ENCODE measurements at places on chromosomes 6 and 20. TPM values are rescaled to one million over a fixed set of nuclear protein-coding genes. Genes with fewer than 3 reads are reported as not detected.

The SLC22A2 gene
- total RNA-seq: not detected

The PROKR2 gene
- not detected for total RNA-seq

The EPPIN gene
- not detected for total RNA-seq

GRCh38 chr6:13397359-13398068 is 69.2 kb upstream of the TBC1D7 start:
- no peak for DNase-seq

DNA sequence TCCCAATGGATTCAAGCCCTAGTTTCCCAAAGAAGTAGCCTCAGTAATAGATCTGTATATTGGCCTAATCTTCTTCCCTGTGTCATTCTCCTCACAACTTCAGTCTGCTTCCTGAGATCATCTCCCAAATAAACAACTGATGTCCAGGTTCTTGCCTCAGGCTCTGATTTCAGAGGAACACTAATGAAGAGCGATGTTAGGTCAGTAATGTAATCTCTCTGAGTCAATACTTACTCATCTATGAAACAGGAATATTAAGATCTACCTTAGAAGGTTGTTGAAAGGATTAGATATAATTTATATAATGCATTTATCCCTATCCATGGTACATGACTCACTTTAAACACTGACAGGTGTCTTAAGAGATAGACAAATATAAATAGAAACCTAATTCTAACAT is 246.0 kb upstream of the FLRT3 start:
- no peak for DNase-seq

DNA sequence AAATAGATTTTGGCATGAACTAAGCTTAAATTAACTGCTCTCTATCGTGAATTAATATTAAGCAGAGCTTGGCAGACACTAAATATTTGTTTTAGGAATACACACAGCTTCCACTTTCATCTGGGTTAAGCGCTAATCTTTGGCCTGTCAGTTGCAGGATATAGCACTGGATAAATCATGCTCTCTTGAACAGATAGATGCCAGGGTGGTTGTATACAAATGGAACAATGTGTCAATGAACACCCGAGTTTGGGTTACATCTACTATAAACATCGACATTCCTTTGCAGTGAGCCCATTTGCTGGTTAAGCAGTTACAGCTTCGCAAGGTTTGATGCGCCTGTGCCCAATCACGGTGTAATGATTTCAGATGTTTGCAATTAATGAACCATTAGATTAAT is 338.2 kb upstream of the ZFP64 start:
- peak; percentile 60 for DNase-seq

- DNase-seq: no peak
Measured at GRCh38 chr6:30778001-30778635, 33.8 kb upstream of the IER3 start.

GRCh38 chr6:143397227-143398222 is 53.0 kb downstream of the ADAT2 start:
- peak; percentile 97 for DNase-seq

DNA sequence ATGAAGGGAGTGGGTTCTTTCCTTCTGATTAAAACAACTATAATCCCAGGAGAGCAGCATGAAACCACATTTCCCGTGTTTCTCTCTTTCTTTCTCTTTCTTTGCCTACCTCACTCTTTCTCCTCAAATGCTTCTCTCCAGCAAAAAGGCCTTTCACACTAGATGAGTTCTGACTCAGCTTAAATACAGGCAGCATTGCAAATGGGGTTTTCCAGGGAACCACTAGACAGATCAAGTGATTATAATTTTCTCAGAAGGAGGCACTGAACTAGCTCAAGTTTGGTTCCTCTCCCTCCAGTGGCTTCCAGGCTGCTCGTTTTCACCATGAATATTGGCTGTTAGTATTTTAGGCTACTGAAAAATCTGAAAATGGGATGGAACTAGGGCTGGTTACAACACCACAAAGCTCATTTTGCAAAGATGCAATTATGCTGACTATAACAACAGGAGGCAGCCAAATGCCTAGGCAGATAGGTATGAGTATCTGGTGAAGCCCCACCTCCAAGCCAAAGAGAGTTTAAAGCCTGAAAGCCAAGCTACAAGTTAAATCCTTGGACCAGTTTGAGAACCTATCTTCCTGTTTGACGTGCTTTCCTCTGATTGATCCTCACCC is 260.0 kb downstream of the MMUT start:
- peak; percentile 4 for DNase-seq

GRCh38 chr6:132693478-132693877 is 20.4 kb downstream of the VNN1 start:
- DNase-seq: no peak

DNA sequence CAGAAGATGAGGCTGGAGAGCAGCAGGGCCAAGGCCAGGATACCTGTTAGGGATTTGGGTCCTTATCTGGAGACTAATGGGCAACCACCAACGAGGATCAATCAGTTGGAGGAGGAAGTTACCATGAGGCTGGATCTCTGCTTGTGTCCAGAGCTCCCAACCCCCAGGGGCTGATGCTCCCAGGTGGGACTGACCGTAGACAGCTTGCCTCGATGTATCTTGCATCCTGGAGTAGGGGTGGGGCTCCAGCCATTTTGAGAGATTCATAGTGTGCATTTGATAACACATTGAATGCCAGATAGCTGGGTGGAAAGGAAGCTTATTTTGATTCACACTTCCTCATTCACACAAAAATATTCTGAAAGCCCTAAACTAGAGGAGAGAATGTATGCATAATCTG is 4.6 kb upstream of the RFPL4B start:
- DNase-seq: no peak
